ENCODE measurements at places on chromosomes 1 and 21. TPM values are rescaled to one million over a fixed set of nuclear protein-coding genes. Genes with fewer than 3 reads are reported as not detected.

- no peak for DNase-seq
Measured at GRCh38 chr1:1591452-1591851, 8.5 kb downstream of the FNDC10 start.

DNA sequence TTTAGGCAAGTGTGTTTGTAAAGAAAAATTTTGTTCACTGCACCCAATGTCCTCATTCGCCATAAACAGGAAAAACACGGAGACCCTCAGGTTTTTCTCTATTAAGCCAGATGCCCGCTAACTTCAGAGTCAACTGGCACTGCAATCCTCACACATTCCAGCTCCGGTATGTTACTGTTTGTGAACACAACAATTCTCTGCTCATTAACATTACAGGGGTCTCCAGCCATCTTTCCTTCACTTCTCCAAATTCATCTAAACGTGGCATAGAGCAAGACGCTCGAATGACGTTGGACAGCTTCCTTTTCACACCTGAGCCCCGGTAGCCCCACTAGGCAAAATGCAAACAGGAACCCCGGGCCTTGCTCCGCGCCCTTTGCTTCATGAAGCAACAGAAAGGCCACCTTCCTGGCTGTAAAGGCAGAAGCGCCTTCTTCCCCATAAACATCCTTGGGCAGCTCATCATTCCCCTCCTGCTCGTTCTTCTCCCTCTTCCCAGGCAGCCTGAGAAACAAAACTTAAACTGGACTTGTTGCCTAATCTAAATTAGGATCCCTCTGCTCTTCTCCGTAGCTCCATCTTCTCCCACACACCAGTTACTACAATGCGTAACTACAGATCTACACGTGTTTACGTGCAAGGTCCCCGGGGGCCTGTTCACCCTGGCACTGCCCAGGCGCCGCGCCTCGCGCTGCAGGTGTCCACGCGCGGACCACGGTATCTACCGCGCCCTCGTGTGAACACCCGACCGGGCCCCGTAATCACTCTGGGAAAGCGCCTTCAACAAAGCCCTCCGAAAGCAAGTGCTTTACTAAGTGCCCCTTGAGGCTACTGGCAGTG is 1.2 kb downstream of the LBR start:
- no peak for DNase-seq

Gene AGMAT
- 0.48 TPM for total RNA-seq

- no peak for DNase-seq
Measured at GRCh38 chr1:158020886-158021620, 27.6 kb downstream of the KIRREL1 start.

DNA sequence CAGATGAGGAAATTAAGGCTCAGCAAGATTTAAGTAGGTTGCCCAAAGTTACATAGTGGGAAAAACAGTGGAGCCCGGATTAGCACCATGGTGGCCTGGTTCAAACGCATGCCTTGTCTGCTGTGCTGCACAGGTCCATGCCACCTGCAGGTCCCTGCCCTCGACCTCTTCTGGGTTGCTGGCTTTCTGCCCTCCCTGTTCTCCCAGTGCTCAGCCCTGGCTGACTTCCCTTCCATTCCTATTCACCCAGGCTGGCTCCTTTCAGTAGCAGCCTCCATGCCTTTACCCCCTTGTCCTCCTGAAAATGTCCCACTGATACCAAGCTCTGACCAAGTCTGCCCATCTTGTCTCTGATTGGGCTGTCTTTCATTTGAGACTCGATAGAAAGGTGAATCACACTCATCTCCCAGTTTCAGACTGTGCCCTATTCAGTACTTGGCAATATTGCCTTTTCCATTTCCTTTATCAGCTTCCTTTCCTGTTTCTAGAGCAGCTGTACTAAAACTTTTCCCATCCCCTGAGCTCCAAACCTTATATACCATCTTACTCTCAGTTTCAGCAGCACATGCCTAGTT is 75.8 kb downstream of the ST3GAL3 start:
- DNase-seq = no peak
